ENCODE measurements at places on chromosomes 2 and 18.

DNA sequence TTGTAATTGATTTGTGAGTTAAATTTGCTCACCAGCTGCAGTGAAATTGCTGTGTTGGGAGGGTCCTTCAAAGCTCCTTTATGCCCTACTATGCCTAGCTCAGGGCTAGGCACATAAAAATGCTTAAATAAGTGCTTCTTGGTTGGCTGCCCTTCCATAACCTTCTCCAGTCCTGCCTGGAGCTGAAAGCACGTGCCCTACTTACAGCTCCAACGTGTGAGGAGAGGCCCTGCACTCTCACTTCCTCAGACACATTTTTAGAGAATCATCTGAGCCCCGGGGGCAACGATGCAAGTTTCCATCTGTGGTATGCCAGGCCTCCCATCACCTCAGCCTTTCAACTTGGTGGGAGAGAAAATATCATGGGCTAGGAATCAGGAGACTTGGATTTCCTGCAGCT is 202.7 kb downstream of the BCL11A start:
- no peak for DNase-seq

GRCh38 chr2:224302952-224303351 is 99.0 kb downstream of the FAM124B start:
- DNase-seq, result no peak

DNA sequence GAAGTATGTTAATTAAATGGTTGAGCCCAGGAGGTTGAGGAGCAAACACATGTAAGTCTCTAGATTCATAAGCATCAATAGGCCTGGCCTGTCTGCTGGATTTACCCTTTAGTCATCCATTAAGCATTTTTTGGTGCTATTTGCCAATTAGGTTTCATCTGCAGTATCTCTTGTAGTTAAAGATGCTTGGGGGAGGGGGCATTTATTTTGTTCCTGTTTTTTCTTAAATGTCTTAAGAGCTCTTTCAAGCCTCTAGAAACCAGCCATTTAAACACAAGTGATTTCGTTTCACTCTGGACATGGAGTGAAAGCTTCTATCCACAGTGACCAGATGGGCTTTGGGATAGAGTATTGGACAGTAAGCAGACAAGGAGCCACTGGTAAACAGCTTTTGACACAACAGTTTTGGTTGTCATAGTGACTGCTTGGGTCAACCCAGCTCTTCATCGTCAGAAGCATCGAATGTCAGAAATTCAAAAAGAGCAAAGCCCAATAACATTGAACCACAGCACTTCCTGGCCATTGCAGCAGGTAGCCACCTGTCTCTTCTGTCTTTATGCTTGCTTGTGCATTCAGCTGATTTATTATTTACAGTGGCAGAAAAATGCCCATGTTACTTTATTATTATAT is 4.9 kb downstream of the QPCT start:
- DNase-seq, result no peak

GRCh38 chr2:95310216-95310615 is 13.1 kb downstream of the KCNIP3 start:
- DNase-seq, result no peak

GRCh38 chr18:41126541-41127235 is 828.3 kb upstream of the PIK3C3 start:
- DNase-seq, result no peak

- DNase-seq, result no peak
Measured at GRCh38 chr2:57397550-57398360, 648.9 kb upstream of the VRK2 start.

DNA sequence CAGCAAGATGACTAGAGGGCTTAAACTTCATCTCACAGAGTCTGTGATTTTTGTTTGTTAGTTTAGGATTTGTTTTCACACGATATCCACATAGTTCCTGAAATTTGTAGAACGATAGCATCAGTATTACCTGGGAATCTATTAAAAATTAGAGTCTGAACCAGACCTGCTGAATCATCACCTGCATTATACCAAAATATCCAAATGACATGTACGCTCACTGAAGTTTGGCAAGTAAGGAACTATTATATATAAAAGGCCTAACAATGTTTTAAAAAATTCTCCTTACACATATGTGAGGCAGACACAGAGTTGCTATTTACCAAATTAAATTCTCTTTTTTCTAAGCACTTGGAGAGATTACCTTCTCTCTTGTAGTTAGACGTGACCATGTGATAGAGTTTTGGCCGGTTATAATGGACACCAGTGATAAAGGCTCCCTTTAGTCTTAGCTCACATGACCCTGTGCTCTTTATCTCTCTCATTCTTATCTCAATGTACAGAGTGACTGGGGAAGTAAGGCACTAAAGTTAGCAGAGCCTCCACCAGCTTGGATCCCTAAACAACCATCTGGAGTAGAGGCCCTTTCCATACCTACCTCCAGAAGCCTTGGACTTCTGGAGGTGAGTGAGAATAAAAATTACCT is 363.1 kb downstream of the DSC3 start:
- no peak for DNase-seq

GRCh38 chr2:145049475-145049874 is 529.6 kb upstream of the ZEB2 start:
- no peak for DNase-seq

- DNase-seq, result peak; percentile 84
Measured at GRCh38 chr2:9232886-9233285, 26.3 kb downstream of the ASAP2 start.

DNA sequence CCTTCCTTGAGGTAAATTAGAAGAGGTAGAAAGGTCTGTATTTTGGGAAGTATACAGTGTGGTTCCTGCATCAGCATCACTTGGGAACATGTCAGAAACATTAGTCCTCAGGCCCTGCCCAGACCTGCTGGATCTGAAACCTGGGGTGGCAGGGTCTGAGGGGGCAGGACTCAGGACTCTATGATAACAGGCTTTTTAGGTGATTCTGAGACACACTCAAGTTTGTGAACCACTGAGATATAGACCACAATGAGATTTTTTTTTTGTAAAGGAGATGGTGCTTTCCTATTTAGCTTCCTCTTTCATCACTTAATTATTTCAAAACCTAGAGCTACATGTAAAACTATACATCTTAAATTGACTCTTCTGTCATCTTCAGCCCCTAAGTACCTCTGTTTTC is 262.7 kb upstream of the SPOPL start:
- no peak for DNase-seq

DNA sequence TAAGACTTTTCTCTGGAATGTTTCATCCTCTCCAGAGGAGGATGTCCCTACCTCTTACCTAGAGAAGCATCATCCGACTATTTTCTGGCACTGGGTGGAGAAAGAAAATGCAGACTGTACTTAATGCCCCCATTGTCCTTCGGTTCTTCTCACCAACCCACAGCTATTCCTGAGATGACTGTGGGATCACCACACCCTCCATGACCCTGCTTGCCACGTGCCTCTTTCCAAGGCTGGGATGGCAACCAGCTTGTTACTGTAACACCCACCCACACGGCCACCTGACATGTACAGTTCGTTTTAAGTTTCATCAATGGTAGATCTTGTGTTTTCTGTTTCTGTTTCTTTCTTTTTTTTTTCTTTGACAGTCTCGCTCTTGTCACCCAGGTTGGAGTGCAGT is 365.2 kb downstream of the FBXO15 start:
- no peak for DNase-seq

GRCh38 chr18:67813380-67814028 is 297.0 kb upstream of the DSEL start:
- DNase-seq, result no peak

GRCh38 chr2:200749631-200750322 is 61.9 kb upstream of the BZW1 start:
- no peak for DNase-seq

DNA sequence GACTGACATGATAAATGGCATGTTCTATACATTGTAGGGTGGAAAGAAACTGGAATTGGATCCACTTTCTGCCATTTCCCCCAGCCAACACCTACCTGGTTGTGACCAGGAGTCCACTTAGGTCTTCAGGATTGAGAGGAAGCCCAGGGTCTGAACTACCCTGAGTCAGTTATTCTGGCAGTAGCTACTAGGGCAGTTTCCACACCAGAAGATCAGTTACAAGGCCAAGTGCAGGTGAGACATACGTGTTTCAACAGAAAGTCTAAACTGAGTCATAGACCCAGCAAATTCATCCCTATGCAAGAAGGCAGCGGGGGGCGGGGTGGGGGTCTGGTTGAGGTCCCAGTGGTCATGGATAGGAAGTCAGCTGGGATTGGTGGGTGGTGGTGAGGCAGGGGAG is 21.9 kb downstream of the ANTXR1 start:
- DNase-seq, result no peak

- DNase-seq, result no peak
Measured at GRCh38 chr2:60260639-60261296, 292.7 kb downstream of the BCL11A start.

DNA sequence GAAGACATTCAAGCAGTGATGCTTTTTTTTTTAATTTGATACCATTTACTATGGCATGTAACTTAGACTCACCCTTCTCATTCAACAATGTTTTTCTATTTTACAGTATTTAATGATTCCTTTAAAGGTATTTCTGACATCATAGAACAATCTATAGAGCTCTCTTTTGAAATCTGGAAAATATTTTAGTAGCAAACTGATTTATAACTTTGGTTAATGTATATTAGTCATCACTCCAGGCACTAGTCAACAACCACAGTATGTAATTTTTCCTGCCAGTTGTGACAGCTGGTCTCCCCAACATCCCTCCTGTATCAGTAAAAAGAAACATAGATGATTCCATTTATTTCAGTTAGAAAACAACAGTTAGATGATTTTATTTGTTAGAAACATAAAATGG is 122.9 kb downstream of the LCLAT1 start:
- DNase-seq, result no peak

GRCh38 chr2:225290757-225291400 is 108.6 kb upstream of the NYAP2 start:
- DNase-seq, result no peak

DNA sequence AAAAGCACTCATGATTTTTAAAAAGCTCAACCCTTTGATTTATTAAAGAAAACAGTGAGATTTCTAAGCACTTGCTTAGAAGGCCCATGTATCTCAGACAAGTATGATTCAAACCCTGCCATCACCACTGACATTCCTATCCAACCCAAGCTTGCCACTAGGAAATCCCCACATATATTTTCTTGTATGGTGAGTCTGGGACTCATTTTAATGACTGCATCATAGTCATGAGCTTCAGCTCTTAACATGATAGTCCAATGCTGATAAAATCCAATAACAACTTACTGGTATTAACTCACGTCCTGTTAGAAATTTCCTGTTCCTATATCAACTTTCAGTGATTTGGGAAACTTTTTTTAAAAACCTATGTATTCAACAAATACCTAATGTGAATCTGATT is 39.4 kb upstream of the NCKAP5 start:
- peak; percentile 18 for DNase-seq

GRCh38 chr2:60295636-60295962 is 257.9 kb downstream of the BCL11A start:
- no peak for DNase-seq

DNA sequence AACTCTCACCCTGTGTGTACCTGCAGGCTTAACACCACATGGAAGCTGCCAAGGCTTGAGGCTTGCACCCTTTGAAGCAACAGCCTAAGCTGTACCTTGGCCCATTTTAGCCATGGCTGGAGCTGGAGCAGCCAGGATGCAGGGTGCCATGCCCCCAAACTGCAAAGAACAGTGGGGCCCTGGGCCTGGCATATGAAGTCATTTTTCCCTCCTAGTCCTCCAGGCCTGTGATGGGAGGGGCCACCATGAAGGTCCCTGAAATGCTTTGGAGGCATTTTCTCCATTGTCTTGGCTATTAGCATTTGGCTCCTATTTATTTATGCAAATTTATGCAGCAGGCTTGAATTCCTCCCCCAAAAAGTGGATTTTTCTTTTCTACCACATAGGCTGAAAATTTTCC is 238.4 kb downstream of the CDCA7 start:
- no peak for DNase-seq

GRCh38 chr18:41449612-41450011 is 505.4 kb upstream of the PIK3C3 start:
- no peak for DNase-seq

GRCh38 chr2:69216535-69217332 is 170.3 kb downstream of the GFPT1 start:
- DNase-seq, result no peak

GRCh38 chr18:2606335-2606734 is 35.0 kb downstream of the NDC80 start:
- no peak for DNase-seq

DNA sequence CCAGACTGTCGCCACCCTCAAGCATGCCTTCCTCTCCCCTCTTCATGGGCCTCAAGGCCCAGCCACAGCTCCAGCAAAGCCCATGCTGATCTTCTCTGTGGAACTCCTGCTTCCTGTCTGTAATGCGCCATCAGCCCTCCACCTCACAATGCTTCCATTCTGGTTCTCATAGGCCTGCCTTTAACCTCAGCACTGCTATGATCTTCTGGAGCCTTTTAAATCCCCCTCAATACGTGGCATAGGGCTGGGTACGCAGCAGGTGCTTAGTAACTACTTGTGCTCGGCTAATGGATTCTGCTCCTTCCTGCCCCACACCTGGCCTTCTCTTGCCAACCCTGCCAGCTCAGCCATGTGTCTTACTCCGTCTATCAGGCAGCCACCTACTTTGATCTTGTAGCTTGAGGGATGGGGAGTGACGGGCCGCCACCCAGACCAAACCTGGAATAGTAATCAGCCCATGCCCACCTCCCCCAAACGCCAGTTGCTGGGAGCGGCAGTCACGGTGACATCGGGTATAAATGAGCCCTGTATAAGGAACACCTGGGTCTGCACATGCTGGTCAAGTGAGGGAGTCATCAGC is 106.7 kb upstream of the MCFD2 start:
- DNase-seq, result no peak

- DNase-seq, result no peak
Measured at GRCh38 chr18:48819276-48819675, 131.5 kb downstream of the SMAD7 start.

GRCh38 chr2:192196421-192197194 is 1.9 kb upstream of the TMEFF2 start:
- no peak for DNase-seq

DNA sequence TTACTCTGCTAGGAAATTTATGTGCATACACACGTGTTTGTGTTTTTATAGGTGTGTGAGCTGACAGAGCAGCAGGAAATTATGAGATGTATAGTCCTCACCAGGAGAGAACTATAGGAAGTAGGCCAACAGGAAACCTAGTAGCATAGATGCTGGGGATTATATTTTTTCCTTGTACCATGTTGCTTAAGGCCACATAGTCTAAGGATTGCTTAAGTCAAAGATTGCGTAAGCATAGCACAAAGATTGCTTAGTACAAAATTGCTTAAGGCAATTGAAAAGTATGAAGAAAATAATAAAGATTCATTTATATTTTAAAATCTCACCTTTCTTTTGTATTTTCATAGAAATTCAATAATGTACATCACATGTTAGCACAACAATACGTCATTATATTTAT is 18.7 kb upstream of the CCDC102B start:
- no peak for DNase-seq

DNA sequence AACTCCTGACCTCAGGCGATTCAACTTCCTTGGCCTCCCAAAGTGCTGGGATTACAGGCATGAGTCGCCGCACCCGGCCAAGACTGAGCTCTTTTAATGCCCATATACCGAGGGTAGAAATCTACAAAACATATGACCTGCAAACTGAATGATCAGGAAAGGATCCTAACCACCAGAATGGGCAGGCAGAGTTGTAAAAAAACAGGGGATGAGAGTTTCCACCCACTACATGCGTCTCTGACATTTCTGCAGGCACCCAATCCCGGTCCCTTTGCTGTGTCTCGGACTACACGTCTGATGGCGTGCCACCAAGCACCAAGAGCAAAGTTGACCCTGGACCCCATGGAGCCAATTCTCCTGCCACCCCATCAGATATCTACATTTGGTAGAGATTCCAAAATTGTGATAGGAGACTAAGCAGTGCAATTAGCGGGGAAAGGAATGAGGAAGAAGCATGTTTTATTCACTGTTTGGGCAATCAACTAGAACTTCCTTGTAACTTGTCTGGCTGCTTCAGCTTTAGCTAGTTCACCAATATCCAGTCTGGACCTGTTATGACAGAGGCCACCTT is 74.1 kb downstream of the ATP8B1 start:
- DNase-seq, result peak; percentile 77

Measured in Caki2 (cell line).